ENCODE measurements at places on chromosomes 16 and 17. TPM values are rescaled to one million over a fixed set of nuclear protein-coding genes. Genes with fewer than 3 reads are reported as not detected.
A peak's percentile ranks its signal among the peaks of the same experiment; 100 is the strongest.

- no peak for DNase-seq
- peak overlapping the region; percentile 5 for H3K27ac ChIP-seq
- H3K4me1 ChIP-seq, result no peaks in the 10 kb centered on the region
- H3K4me3 ChIP-seq, result no peak overlapping the region
- no peaks in the 10 kb centered on the region for H3K27me3 ChIP-seq
Observed at GRCh38 chr16:56861092-56861610, 3.9 kb upstream of the SLC12A3 start.

- H3K4me3 ChIP-seq, result no peak overlapping the region
- H3K27ac ChIP-seq, result peak overlapping the region; percentile 69
- H3K4me1 ChIP-seq, result peaks cover 54% of the 10 kb centered on the region
- no peaks in the 10 kb centered on the region for H3K27me3 ChIP-seq
Observed at GRCh38 chr16:67456391-67457081, 24.4 kb downstream of the ATP6V0D1 start.

- peaks cover 11% of the 10 kb centered on the region for H3K4me1 ChIP-seq
- no peak overlapping the region for H3K27ac ChIP-seq
- no peak for DNase-seq
- H3K27me3 ChIP-seq, result no peaks in the 10 kb centered on the region
Observed at GRCh38 chr16:89582614-89583196, 7.1 kb downstream of the CPNE7 start.

GRCh38 chr17:58617563-58617962 lies 74.3 kb downstream of the TEX14 start:
- no peak overlapping the region for H3K4me3 ChIP-seq
- no peak overlapping the region for H3K27ac ChIP-seq
- H3K4me1 ChIP-seq, result no peaks in the 10 kb centered on the region
- no peaks in the 10 kb centered on the region for H3K36me3 ChIP-seq
- no peaks in the 10 kb centered on the region for H3K27me3 ChIP-seq

DNA sequence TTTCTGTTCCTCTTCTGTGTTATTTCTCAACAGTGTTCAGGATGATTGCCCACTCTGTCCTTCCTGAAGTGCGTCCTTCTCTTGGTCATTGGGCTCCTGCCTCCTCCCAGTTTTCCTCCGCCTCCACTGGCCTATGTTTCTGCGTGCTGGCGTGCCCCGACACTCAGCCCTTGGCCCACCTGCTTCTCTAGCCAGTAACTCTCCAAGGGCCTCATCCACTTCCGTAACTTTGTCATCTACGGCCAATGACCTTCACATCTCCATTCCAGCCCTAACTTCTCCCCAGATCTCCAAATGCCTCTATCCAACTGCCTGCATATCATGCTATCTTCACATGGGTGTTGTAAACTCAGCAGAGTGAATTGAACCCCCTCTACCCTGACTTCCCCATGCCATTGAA lies 39.6 kb upstream of the RPL38 start:
- no peak overlapping the region for H3K4me3 ChIP-seq
- no peak overlapping the region for H3K27ac ChIP-seq
- peaks cover 15% of the 10 kb centered on the region for H3K27me3 ChIP-seq
- no peaks in the 10 kb centered on the region for H3K36me3 ChIP-seq
- no peaks in the 10 kb centered on the region for H3K4me1 ChIP-seq

The GPR142 gene
- not detected for total RNA-seq
